Stimulated activated CD4-positive, alpha-beta T cell treated with anti-CD3 and anti-CD28 coated beads, Interleukin-12 subunit alpha, Interleukin-12 subunit beta, amount 100 ng/mL, for 24 hours (primary cell): ENCODE measurements at places on chromosomes 13 and 19.
A peak's percentile ranks its signal among the peaks of the same experiment; 100 is the strongest.

DNA sequence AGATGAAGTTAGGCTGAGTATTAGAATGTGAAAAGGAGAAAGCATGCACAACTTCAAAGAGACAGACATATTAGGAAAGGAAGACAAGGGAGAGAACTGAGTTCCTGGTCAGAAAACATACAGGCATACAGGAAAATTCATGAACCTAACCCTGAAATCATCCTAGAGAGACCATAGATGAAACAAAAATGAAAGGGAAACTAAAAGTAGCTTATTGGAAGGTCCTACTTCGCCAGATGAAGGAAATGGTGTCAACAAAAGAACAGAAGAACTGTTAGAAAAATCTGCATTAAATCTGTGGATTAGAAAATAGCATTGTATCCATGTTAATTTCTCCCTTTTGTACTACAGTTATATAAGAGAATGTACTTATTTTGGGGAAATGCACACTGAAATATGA is 169.0 kb upstream of the UFM1 start:
- no peak for DNase-seq

DNA sequence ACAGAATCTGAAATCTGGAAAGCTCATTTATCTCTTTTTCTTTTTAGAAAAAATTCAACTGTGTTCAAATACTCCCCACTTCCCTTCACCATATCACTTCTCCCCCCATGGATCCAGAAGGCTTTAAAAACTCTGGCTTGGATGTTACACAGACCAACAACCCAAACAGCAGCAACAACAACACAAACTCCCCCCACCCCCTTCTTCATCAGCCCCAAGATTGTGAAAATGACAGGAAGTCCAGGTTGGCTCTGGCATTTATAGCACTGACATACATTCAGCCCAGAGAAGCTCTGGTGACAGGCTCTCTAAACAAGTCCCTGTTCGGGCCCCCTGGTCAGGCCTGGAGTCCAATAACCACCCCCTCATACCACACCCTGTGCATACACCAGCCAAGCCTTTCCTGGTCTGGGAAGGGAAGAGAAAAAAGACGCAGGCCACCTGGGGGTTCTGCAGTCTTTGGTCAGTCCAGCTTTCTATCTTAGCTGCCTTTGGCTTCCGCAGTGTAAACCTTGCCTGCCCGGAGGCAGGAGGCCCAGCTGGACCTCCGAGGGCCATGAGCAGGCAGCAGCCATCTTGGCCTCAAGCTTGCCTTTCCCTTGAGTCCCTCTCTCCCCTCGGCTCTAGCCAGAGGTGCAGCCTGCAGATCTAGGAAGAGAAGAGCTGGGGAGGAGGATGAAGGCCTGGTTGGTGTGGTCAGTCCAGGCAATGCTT is 6.8 kb downstream of the CDX2 start:
- DNase-seq, result no peak

- DNase-seq, result no peak
Observed at GRCh38 chr19:42175952-42176648, 41.4 kb downstream of the DEDD2 start.

DNA sequence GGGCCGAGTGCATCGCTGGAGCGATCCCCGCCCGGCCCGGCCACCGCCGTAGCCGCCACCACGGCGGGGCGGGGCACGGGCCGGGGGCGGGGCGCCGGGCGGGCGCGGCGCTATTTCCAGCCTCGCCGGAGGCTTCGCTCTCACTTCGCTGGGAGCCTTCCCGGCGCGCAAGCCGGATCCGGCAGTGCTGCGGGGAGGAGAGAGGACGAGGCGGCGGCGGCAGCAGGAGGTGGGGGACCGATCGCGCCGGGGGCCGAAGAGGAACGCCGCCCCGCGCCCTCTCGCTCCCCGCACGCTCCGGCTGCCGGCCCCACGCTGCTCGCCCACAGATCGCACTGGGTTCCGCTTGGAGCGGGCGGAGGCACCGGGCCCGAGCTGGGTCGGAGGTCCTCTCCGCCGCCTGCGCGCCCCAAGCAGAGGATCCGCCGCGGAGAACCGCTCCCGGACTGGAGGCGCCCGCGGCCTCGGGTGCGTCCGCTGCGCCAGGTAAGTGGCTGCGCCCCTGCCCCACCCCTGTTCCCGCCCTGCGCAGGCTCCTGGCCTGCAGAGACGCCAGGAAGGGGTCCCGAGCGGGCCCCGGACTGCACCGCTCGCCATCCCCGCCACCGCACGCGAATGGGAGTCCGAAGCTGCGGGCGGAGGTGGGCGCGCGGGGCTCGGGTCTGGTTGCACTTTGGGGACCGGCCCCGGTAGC is at the start of gene CHST8:
CHST8 (plus strand) TSS at position 143 of the 694 bp plus-strand sequence. CDS start 67,309 bp downstream, outside the sequence.
- no peak for DNase-seq

DNA sequence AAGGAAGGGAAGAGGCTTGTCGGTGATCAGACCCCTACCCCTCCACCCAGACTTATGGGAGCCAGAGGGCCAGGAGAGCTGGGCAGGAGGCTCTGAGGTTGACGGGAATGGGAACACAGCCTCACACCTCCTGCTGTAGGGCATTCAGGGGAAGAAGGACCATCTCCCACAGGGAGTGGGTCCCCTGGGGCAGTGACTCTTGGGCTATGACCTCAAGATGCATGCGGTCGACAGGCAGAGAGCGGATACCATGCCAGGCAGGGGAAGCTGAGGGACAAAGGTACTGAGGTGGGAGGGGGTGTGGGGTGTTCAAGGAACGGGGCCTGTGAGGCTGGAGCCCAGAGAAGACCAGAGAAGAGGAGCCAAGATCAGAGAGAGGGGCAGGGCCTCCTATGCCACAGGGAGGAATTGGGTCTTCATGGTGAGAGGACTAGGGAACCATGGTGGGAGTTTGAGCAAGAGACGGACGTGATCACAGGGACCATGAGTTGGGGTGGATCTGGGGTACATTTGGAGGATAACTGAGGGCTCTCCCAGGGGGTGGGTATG is 4.6 kb upstream of the TCF3 start:
- no peak for DNase-seq

DNA sequence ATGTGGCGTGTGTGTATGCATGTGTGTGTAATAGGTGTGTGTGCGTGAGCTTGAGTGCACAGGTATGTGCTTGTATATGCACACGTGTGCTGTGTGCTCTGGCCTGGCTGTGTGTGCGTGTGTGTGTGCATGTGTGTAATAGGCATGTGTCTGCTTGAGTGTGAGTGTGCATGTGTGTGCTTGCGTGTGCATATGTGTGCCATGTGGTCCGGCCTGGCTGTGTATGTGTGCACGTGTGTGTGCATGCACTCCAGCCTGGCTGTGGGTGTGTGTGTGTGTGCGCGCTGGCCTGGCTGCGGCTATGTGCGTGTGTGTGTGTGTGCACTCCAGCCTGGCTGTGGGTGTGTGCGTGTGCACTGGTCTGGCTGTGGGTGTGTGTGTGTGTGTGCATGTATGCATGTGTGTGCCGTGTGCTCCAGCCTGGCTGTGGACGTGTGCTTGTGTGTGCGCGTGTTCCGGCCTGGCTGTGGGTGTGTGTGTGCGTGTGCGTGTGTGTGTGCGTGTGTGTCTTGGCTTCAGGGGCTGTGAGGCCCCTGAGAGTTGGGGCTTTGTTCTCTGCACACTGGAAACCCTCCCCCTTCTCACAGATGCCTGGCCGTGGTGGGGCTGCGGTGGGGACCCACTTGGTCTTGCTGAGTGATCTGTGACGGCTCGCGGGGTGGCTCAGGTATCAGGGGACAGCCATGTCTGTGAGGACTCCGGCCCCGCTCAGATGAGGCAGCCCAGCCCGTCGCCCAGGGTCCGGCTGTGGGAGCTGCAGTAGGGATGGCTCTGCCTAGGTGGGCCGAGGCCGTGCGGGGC is 8.2 kb downstream of the SPPL2B start:
- DNase-seq, result no peak

DNA sequence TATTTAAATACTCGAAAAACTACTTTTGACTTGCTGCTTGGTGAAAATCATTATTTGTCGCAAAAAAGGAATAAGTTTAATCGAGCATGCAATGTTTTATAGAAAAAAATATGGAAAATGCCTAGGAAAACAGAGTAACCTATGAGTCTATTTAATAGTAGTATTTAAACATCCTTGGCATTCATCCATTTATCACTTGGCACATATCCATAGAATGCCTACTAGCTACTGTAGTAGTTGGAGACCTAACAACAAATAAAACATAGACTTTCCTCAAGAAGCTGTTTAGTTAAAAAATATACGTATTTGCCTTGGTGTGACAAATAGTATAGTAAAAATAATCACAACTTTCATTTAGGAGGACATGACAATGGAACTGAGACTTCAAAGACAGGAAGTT is 302.1 kb downstream of the DIAPH3 start:
- DNase-seq, result no peak

GRCh38 chr13:76472916-76473315 is 413.3 kb downstream of the KCTD12 start:
- no peak for DNase-seq

DNA sequence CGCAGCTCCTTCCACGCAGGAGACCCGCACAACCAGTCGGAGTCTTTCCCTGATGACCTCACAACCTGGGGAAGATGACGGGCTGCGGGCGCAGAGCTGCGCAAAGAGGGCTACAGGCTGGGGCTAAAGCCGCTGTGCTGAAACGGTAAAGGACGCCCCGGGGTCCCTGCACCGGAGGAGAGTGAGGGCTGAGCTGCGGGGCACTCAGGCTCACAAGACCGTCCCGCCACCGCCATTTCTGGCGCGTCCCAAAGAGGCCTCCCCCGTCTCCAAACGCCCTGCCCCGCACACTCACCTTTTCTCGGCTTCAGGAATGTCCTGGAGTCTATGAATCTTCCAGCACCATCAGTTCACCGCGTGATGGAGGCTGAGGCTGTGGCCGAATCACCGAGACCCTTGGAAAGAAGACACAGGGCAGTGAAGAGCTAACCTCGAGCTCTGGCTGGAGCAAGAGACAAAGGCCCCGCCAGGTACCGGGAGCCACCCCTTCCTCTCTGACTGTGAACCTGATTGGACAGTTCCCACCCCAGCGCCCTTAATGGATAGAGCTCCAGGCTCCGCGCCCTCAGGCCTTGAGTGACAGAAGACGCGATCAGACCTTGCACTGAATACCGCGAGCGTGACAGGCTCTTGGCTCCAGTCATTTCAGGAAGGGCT is 41.8 kb upstream of the ZNF429 start:
- DNase-seq, result peak; percentile 33

DNA sequence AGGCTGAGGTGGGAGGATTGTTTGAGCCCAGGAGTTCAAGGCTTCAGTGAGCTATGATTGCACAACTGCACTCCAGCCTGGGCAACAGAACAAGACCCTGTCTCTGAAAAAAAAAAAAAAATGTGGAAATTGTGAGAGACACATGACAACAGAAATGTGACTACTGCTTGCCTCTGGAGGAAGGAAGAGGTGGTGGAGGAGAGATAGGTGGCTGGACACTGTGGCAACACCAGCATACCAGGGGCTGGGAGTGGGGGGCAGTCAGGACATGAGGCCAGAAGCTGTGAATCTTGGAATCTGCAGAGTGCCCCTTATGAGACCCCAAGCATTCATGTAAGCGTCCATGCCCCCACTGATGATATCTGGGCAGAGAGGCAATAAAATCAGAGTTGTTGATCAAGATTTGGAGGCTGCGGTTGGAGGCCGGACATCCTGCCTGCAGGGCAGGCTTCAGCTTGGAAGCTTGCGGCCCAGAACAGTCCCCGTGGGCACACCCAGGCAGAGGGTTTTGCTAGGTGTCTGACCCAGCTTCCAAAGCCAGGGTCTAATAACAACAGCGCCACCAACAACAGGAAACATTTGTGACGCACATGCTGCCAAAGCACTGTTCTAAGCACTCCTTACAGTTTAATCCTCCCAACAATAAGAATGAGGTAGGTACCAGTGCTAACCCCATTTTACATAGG is 16.9 kb downstream of the FAM187B start:
- DNase-seq, result no peak

DNA sequence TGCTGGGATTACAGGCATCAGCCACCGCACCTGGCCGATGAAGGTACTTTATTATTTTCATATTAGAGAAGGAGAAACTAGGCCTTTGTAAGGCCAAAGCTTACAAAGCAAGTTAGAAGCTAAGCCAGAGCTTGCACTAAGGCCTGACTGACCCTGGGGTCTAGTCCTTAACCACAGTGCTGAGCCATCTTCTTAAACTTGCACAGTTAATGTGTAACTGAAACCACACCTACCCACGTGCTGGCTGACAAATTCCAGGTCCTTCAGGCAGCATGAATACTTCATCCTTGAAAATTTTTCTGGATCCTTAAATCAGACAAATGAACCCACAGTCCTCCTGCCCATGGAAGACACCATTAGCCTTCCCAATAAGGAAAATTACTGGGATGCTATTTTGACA is 880.6 kb downstream of the UQCRFS1 start:
- DNase-seq, result no peak

DNA sequence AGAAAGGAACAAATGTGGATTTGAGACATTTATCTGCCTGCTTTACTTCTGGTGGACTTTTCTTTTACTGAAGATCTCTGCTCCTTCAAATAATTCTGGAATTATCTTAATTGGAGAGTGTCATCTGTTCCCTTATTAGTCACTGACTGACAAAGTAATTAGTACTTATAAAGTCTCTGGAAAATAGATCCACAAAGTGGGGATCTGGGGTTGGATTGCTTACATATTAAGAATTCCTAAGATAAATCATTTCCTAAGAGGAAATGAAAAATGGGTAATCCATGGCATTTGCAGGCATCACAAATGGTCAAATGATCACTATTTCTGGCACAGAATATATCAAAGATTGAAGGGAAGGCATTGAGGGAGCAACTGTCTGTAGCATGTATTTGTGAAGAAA is 137.4 kb upstream of the SLITRK5 start:
- DNase-seq, result no peak

DNA sequence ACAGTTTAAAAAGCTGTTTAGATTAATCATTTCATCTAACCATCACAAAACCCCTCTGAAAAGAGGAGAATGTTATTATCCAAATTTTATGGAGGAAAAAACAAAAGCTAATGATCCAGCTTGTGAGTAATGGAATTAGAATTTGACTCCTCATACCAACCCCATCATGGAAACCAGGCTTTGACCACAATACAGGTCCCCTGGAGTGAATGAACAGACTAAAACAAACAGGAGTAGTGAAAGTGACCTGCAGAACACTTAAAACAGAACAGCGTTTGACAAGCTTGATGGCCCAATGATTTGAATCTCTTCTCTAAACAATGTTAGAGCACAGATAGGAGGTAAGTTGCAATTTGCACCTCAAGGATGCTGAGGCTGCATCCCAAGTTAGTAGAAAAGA is 230.0 kb downstream of the DCT start:
- DNase-seq, result no peak

DNA sequence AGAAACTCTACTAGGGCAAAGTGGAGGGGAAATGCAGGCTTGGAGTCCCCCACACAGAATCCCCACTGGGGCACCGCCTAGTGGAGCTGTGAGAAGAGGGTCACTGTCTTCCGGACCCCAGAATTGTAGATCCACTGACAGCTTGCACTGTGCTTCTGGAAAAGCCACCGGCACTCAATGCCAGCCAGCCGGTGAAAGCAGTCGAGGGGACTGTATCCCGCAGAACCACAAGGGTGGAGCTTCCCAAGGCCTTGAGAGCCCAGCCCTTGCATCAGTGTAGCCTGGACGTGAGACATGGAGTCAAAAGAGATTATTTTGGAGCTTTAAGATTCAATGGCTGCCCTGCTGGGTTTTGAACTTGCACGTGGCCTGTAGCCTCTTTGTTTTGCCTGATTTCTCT is 47.2 kb upstream of the FAM124A start:
- DNase-seq, result no peak
